ENCODE measurements at places on chromosomes 3 and 15. TPM values are rescaled to one million over a fixed set of nuclear protein-coding genes. Genes with fewer than 3 reads are reported as not detected.

DNA sequence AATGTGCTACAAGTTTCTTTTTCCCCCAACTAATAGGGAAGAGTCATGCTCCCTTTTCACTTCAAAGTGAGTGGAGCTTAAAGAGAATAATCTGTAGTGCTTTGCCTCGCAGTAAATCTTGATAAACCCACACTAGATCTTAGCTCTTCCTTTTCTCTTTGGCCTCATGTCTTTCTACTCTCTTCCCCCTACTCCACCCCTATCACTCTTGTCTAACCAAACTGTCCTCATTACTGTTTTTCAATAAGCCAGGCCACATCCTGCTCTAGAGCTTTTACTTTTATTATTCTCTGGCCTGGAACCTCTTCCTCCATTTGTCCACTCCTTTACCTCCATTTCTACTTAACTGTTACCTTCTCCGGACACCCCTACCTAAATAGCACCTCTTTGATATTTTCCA lies 291.0 kb upstream of the SATB1 start:
- DNase-seq: no peak

CRABP1 gene
- 0.51 TPM for total RNA-seq

SSUH2 gene
- total RNA-seq: 0.54 TPM

NDN gene
- not detected for total RNA-seq

CLDN16 gene
- 4.8 TPM for total RNA-seq

- DNase-seq: no peak
These were observed 124.4 kb upstream of the LIPC start for GRCh38 chr15:58307313-58307961.

- no peak for DNase-seq
These were observed 19.3 kb downstream of the LMCD1 start for GRCh38 chr3:8520816-8521403.

DNA sequence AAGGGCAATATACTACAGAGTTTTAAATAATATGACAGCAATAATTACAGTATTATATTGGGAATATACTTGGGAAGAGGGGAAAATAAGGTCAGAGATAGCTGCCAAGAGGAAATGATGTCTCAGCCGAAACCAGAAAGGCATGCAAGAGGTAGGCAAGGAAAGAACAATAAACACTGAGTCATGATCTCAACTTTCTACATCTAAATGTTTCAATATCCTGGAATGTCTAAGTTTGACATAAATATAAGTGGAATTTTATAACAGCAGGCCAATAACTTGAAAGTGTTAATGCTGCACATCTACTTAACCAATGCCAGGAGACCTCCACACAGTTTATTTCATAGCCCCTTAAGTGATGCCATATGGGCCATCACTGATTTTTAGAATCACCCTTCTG lies 99.8 kb upstream of the CPNE4 start:
- DNase-seq: peak; percentile 61

ZNF385D gene
- not detected for total RNA-seq

DNA sequence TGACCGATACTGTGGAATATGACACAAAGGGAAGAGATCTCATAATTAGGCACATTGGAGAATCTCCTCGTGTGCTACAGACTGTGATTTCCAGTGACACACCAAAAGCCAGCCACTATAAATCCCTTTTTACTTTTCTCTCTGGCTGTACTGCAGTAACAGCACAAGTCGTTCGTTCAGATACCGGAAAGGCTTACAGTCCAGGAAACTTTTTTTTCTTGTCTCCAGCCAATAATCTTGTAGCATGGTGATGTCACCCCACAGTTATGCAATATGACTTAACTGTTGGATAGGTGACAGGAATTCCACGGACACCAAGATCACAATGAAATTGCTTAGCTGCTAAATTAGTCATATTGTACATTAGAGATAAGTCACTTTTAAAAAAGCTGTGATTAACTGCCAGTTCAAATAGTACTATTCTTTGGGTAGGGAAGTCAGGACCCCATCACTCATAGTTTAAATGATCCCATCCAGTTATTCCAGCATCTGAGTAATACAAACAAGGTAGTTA lies 36.3 kb upstream of the TSC22D2 start:
- peak; percentile 91 for DNase-seq

DNA sequence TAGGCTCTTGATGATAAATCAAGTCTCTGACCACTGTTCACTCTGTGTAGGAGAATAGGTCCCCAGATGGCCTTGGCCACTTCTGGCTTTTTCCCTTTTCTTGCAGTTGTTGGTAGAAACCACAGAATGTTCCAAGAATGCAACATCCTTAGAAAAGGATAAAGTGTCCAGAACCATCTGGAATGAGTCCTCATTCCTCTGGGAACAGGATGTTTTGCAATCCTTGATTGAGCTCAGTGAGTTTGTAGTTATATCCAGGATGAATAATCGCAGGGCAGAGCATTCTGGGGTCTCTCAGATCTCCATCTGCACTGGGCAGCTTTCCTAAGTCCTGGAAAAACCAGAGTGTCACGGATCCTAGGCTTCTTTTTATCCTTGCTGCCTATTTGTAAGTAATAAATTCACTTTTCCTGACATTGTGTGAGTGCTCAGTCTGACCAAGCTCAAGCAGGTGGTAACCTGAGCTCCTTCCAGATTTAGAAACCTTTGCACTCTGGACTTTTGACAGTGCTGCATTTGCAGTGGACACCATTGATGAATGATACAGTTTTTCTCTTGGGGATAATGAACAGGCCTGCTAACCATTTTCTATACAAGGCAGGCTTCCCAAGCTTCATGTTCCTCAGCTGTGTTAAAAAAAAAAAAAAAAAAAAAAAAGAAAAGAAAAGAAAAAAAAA lies 1028.6 kb downstream of the OTOL1 start:
- no peak for DNase-seq

RAB7A gene
- total RNA-seq: 522 TPM

DZIP1L gene
- total RNA-seq: 16.5 TPM

GRCh38 chr15:71328453-71328852 lies 213.2 kb downstream of the THSD4 start:
- DNase-seq: no peak

DNA sequence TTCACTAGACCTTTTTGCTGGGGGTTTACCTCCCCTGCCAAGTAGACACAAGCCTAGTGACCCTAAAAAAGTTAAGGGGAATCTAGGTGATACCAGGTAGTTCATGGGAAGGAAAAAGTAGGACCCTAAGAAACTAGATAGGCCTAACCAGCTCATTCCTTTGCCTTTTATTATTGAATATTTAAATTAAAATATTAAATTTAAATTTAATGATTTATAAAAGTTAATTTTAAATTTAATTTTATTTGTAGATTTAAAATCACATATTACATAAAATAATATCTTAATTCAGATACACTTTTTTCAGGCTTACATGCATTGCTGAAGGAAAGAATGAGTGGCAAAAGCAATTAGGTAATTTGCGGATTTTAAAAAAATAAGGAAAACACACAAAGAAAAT lies 584.9 kb downstream of the AGBL1 start:
- no peak for DNase-seq

GRCh38 chr3:155420881-155421486 lies 127.5 kb upstream of the STRIT1 start:
- no peak for DNase-seq

CD200R1 gene
- total RNA-seq: not detected

PDCD7 gene
- total RNA-seq: 26.4 TPM

GRCh38 chr3:197027151-197027895 lies 2.3 kb downstream of the MELTF start:
- peak; percentile 54 for DNase-seq

WDR76 gene
- total RNA-seq: 7.8 TPM

- DNase-seq: no peak
These were observed 85.0 kb upstream of the GALNT15 start for GRCh38 chr3:16089521-16089920.

DNA sequence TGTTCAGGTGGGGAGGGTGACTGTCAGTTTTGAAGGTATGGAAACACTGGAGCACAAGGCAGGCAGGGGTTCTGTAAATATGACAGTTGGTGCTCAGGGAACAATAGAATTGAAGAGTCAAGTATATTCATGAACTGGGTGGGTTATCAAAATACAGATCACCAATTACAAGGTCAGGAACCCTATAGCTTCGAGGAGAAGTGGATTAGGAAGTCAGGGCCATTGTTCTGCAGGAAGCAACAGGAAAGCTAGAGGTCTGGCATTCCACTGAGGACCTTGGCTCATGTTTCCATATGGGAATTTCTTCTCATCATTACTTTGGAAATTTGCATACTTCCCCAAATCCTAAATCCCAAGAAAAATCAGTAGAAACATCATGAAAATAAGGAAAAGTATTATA lies 125.9 kb downstream of the MYRIP start:
- DNase-seq: no peak

- peak; percentile 94 for DNase-seq
These were observed at the start of gene SMAD3 for GRCh38 chr15:67065531-67066005. SMAD3 (plus strand) TSS chr15:67065602; CDS start chr15:67066155, 553 bp downstream.

MAGI1 gene
- 76.4 TPM for total RNA-seq

ATR gene
- 70.5 TPM for total RNA-seq

GUCA1C gene
- total RNA-seq: not detected

DNA sequence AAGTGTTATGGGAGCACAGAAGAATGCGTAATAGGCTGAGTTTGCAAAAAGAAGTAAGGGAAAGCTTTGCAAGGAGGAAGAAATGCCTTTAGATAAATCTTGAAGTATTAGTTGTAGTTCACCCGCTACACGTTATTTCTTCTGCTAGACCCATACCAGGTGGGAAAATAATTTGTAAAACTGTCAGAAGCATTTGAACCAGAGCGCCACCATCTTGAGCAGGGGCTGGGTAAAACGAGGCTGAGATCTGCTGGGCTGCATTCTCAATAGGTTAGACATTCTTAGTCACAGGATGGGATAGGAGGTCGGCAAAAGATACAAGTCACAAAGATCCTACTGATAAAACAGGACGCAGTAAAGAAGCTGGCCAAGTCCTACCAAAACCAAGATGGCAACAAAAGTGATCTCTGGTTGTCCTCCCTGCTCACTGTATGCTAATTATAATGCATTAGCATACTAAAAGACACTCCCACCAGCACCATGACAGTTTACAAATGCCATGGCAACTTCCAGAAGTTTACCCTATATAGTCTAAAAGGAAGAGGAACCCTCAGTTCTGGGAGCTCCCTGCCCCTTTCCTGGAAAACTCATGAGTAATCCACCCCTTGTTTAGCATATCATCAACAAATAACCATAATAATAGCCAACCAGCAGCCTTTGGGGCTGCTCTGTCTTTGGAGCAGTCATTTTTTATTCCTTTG lies 50.0 kb upstream of the ZNF280D start:
- DNase-seq: no peak

SELENOK gene
- total RNA-seq: 47.4 TPM

Measured in Calu3 (cell line).